Astrocyte of the cerebellum (primary cell): ENCODE measurements at places on chromosomes 1 and 21.

GRCh38 chr1:125066385-125066784 lies 3881.6 kb downstream of the SRGAP2C start:
- DNase-seq, result no peak

GRCh38 chr1:117788014-117788413 lies 141.4 kb downstream of the GDAP2 start:
- no peak for DNase-seq

DNA sequence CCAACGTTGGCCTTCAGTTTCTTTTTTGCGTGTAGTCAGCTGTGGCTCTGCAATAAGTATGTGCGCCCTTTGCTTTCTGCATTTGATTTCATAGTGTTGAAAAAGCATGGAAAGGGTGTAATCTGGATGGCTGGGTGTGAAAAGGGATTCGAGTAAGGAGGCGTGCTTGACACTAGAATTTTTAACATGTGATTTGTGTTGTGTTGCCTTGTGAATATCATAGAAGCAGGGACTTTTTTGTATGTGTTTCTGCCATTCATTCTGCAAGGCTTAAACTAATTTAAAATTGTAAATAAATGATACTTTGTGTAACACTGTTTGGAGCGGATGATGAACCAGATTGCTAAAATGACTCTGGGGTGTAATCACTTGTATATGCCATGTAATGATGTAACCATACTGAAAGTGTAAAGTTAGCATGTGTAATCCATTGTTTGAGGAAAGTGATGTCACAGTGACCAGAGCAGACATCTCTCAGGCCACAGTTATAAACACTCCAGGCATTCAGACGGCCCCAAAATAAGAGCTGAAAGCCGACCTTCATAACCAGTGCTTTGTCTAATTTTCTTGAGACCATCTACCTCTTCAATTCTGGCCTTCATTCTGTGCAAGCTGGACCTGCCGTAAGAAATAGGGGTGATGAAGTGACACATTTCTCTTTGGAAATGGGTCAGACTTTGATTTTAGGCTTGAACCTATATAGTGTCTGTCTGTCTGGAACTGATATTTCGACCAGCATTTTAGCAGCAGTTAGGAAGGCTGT lies 618 bp downstream of the SH3BGR start:
- no peak for DNase-seq

DNA sequence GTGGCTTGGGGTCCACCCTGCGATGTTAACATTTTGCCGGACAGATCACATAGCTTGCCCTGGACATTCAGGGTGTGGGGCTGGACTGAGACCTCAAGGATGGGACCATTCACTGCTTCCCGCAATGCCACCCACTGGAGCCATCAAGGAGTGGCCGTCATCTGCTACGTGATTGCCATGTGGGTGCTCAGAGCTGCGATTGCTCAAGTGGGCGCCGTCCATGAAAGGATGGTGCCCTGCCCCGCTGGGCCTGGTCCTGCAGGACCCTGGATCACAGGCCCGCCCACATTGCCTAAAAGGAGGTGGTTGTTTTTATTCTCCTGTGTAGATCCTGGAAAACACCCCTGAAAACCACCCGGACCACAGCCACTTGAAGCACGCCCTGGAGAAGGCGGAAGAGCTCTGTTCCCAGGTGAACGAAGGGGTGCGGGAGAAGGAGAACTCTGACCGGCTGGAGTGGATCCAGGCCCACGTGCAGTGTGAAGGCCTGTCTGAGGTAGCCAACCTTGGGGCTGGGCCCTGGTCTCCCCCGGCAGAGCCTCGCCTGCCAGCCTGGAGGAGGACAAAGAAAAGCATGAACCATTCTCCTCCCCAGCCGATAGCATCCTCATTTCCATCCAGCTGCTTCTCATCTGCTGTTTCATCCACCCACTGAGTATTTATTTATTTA lies 40.4 kb downstream of the ATP5PO start:
- DNase-seq, result no peak

- no peak for DNase-seq
These were observed 5.5 kb upstream of the LAPTM5 start for GRCh38 chr1:30762930-30763650.

GRCh38 chr1:3187415-3188149 lies 118.6 kb downstream of the PRDM16 start:
- DNase-seq, result no peak

- no peak for DNase-seq
These were observed 2.9 kb downstream of the COL9A2 start for GRCh38 chr1:40313958-40314720.

GRCh38 chr1:197339106-197340060 lies 71.3 kb downstream of the CRB1 start:
- DNase-seq, result no peak

DNA sequence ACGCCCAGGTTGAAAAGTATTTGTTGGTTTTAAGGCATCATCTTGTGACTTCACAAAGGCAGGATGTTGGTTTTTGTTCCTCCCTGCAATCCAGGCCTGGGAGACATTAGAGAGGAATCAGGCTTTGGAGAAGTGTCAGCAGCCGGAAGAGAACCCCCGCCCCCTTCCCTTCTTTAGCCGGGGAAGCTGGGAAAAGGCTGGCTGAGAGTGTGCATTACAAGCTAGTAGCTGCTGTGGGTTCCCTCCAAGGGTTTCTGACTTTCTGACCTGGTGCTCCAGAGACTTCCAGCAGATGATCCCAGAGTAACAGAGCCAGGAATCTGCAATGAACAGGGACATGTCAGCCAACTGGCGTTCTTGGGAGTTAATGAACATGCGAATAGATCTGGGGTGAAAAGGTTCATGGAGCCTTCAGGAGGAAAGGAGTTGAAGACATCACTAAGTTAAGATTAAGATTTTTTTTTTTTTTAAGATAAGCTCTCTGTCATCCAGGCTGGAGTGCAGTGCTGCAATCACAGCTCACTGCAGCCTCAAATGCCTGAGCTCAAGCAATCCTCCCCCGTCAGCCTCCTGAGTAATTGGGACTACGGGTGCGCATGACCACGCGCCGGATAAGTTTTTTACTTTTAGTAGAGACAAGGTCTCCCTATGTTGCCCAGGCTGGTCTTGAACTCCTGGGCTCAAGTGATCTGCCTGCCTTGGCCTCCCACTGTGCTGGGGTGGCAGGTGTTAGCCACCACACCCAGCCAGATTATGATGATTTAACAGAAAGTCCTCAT lies 7.5 kb downstream of the DISP3 start:
- DNase-seq, result no peak

DNA sequence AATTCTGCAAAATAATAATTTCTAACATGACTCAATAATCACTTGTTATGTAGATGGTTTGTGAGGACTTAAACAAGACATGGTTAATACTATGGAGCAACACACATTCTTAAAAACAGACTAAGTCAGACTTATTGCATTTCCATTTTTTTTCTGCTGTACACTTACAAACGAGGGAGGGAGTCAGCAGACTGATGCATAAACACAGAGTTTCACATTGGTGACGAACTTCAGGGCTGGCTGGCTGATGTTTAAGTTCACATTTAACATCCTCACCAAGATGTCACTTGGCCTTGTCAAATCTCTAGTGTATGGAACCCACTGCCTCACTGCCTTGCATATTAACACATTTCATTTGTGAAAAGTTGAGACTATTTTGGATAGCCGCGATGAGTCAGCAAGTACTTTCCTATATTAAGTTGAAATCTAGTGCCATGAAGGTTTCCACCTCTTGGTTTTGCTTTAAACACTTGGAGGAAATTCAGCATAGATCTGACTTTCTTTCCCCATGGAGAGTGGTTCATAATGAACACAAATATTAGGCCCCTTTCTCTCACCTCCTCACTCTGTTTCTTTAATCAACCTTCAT lies 337.5 kb upstream of the RUNX1 start:
- no peak for DNase-seq

DNA sequence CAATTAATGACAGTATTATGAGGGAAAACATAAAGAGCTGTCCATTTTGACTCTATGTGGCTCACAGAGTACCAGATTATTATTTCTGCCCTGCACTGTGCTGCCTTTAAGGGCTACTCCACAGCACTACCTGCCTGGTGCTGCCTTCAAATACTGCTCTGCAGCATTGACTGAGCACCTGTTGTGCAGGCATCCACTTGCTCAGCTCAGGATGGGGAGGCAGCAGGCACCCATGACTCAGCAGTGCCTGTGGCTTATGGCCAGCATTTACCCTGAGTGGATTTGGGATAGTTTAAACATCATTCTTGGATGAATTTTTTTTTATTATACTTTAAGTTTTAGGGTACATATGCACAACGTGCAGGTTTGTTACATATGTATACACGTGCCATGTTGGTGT lies 953 bp upstream of the KPRP start:
- DNase-seq, result no peak

DNA sequence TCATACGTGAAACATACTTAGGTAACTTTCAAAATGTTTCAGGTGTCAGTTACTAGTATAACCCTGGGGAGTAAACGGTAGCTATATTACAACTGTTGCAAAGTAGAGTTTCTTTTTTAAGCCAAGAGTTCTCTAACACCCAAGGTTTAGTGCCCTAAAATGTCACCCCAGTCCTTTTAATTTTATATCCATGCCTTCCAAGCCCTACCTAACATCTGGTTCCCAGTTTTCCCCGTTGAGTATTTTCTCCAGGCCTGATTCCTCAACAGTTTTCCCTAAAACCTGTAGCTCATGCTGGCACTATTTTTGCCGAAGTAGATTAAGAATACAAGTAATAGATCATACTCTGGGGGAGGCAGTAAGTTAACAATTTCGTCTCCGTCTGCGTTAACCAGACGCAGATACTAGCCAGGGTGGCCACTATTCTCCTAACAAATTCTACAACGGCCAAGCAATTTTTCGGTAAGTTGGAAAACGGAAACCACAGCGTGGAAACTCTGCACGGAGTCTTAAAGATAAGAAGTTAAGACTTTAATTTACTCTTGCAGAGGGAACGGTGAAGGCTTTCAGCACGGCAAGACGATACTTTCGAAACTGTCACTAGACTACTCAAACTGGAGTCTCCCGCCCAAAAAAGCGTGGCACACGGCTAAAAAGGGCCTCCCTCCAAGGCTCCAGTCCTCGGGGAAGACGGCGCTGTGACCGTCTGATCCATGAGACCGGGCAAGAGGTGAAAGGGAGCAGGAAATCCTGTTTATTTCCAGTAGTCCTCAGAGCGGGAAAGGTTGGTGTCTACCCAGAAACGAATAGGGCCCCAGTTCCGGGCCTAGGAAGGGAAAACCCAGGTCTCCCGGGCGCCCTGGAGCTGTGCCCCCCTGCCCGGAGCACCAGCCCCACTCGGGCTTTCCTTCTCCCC lies 945 bp downstream of the SRSF4 start:
- no peak for DNase-seq

DNA sequence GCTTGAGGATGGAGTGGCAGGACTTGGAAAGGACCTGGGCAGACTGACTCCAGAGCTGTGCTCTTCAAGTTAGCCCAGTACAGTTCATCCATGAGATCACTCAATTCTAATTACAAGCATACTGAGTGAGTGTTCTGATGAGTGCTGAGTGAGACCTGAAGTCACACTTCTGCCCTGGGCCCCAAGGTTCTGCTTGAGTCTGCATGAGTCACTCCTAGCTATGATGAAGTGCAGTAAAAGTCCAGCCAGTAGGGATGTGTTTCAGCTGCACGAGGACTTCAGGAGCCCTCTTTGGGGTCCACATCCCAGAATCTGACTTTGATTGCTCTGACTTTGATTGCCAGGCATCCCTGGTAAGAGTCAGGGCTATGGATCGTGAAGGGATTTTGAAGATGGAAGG lies 35.8 kb downstream of the PLEKHA6 start:
- DNase-seq, result no peak

GRCh38 chr1:107866870-107867269 lies 98.1 kb downstream of the VAV3 start:
- DNase-seq, result no peak

- DNase-seq, result no peak
These were observed 29.4 kb upstream of the RBM15 start for GRCh38 chr1:110309767-110310166.

- no peak for DNase-seq
These were observed 560 bp downstream of the PLEKHM2 start for GRCh38 chr1:15684468-15685291.

DNA sequence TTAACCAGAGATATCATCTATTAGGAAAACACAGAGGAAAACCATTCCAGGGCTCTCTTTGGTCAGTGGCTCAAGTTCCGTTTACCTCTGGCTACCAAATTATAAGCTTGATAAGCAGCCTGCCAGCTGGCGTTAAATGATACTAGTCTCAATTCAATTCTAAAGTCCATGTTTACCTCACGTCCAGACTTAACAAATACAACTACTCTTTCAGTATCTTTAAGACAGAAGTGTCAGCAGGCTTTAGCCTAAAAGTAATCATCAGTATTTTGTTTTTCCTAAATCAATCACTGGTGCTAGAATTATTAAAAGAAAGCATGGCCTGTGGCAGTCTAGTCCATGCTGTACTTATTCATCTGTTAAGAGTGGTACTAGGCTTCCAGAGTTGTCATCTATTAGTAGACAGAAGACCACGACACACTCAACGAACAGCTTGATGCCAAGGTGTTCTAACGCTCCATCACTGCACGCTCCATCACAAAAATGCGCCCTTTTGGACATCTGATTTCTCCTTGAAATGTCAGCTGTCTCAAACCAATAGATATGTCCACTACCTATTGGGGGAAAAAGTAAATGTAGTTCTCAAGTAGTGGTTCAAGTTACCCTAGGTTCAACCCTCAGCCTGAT lies 1.5 kb downstream of the IVNS1ABP start:
- no peak for DNase-seq

GRCh38 chr1:193013005-193013404 lies 46.2 kb downstream of the UCHL5 start:
- DNase-seq, result no peak

- DNase-seq, result no peak
These were observed 114.3 kb downstream of the SLC35F3 start for GRCh38 chr1:234018816-234019215.

DNA sequence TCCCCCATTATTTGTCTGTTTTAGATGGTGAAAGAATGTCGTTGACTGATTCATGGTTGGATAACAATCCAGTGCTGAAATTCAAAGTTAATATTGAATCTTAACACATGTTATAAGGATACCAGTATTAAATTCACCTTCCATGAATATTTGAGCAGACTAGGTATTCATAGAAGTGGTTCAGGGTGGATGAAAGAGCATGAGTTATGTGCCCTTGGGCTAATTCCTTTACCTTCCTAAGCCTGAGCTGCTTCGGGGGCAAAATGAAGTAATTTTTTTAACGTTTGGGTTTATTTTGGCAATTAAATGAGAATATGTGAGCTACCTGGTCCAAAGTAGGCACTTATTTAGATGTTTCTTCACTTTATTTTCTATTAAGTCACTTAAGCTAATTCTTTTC lies 2.7 kb upstream of the PLPPR5 start:
- DNase-seq, result no peak

GRCh38 chr1:62876535-62876934 lies 92.6 kb downstream of the ATG4C start:
- no peak for DNase-seq

- peak; percentile 47 for DNase-seq
These were observed 580 bp downstream of the RBM34 start for GRCh38 chr1:235160383-235160956.

GRCh38 chr1:21117597-21118001 lies 59.1 kb downstream of the EIF4G3 start:
- no peak for DNase-seq

- DNase-seq, result peak; percentile 12
These were observed 27.0 kb upstream of the BTG2 start for GRCh38 chr1:203278082-203278884.
